ENCODE measurements at places on chromosomes 6 and 20. TPM values are rescaled to one million over a fixed set of nuclear protein-coding genes. Genes with fewer than 3 reads are reported as not detected.

- DNase-seq: no peak
Measured at GRCh38 chr6:82283771-82284410, 36.3 kb upstream of the IBTK start.

TRIM40 gene
- not detected for total RNA-seq

- no peak for DNase-seq
Measured at GRCh38 chr6:114362396-114362795, 19.6 kb upstream of the HS3ST5 start.

DNA sequence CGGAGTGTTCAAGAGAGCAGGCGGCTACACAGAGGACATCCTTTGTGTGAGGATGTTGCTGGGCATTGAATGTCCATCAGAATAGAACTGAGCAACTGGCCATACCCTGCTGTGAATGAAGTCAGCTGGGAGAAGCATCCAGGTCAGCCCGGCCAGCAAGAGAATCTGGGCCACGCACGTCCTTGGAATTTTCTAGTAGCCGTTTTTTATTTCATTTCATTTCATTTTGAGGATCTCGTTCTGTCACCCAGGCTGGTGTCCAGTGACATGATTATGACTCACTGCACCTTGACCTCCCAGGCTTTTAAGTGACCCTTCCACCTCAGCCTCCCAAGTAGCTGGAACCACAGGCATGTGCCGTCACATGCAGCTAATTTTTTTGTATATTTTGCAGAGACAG lies 97.9 kb downstream of the SSR1 start:
- no peak for DNase-seq

- no peak for DNase-seq
Measured at GRCh38 chr20:37223053-37223452, 38.6 kb downstream of the GHRH start.

- no peak for DNase-seq
Measured at GRCh38 chr6:163339466-163339865, 75.1 kb upstream of the QKI start.

GRCh38 chr6:40906759-40907158 lies 132.3 kb downstream of the UNC5CL start:
- DNase-seq: no peak

BPIFA1 gene
- not detected for total RNA-seq

ZC2HC1B gene
- total RNA-seq: not detected

DACT2 gene
- total RNA-seq: 1.5 TPM

L3MBTL3 gene
- total RNA-seq: 19.6 TPM

CALHM6 gene
- not detected for total RNA-seq

RIOK1 gene
- total RNA-seq: 21.6 TPM

DNA sequence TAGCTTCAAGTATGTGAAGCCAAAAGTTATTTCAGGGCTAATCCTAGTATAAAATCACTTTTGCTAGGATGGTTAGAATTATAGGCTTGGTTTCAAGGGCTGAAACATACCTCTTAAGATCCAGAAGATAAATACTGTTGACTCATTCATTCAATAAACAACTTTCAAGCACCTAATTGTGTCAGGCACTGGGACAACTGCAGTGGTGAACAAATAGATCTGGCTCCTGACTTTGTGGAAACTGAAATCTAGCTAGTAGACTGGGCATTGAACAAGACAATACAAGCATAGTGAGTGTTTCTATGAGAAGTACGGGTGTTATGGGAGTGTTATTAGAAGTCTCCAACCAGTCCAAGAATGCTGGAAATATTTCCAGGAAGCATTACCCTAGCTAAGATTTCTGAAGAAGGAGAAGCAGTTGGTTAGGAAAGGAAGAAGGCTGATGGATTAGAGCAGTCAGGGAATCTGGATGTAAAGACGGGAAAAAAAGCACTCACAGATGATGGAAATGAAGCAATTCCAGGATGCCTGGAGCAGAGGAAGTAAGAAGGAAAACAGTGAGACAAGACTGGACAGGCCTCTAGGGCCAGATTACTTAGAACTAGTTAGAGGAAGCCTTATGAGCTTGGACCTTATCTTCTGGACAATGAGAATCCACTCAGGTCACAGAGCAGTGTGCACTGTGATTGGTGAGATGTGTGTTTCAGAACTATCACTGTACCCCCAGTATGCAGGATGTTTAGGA lies 132.6 kb upstream of the RAB32 start:
- no peak for DNase-seq

DNA sequence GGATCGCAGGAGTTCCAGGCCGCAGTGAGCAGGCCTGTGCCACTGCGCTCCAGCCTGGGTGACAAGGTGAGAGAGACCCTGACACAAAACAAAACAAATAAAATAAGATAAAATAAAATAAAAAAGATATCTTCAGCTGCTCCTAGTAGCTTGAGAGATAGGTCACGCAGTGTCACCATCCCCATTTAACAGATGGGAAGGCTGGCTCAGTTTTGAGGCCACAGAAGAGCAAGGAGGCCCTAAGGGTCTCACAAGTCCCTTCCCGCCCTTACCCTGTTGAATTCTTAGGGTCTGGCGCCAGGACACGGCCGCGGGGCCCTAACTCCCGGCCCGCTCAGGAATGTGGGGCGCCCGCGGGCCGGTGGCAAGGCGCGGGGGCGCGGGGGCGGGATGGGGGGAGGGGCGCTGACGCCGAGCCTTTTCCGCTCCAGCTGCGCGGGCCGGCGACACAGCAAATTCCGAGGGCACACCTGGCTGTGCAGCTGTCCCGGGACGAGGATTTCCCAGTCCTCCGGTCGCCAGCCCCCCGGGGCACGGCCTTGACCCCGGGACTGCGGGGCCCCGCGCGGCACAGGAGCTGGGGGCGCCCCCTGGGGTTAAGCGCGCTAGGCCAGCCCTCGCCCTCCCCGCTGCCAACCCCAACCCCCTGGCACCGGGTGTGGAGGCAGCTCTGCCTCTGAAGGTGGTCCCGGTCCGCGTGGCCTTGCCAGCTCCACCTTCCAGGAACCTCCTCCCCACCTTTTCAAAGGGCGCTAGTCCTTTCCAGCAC lies 10.3 kb upstream of the R3HDML start:
- no peak for DNase-seq

SPINT3 gene
- not detected for total RNA-seq

BANF2 gene
- total RNA-seq: not detected

Measured in vagina (tissue), 2 donors.